Progenitor cell of endocrine pancreas (in vitro differentiated cells): ENCODE measurements at places on chromosomes 1 and 21. TPM values are rescaled to one million over a fixed set of nuclear protein-coding genes. Genes with fewer than 3 reads are reported as not detected.

The ARHGEF16 gene
- total RNA-seq, result 60.5 and 63.6 TPM in 2 replicates

The VWA5B1 gene
- total RNA-seq, result 0.19 and 0.24 TPM in 2 replicates

The ELAVL4 gene
- 3.6 and 4.4 TPM in 2 replicates for total RNA-seq

DNA sequence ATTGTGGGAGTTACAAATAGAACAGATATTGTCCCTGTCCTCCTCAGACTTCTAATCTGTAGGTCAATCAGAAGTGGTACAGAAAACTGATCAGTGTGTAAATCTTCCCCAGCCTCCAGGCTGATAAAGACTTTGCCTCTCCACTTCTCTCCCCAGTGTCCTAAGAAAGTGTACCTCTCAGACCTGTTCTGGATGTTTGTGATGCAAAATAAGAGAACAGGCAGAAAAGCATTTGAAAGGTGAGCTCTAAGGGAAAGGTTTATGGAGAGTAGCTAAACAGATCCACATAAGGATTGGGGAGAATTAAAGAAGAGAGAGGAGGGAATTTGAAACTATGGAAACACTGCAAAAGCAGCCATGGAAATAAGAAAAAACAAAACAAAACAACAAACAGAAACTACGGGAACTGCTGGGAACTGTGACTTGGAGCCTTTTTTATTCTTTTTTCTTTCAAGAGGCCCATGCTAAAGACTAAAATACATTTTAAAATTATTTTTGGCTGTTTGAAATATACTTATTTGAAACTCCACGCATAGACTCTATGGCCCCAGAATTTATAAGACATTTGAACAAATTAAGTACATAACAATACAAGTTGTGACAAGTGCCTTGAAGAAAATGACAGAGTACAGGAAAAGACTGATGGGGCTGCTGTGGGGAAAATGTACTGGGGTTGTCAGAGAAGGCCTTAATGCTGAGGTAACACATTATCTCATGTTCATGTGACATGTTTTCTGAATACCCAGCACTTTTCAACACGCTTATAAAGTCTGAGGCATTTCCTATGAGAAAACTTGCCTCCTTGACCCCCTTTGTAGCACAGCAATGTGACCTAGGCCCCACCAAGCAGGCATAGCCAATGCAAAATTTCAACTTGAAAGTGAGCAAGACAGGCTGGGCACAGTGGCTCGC lies 51.2 kb downstream of the TRAF5 start:
- H3K27ac ChIP-seq, result no peak overlapping the region
- H3K36me3 ChIP-seq, result no peaks in the 10 kb centered on the region
- H3K4me3 ChIP-seq, result no peak overlapping the region
- no peaks in the 10 kb centered on the region for H3K27me3 ChIP-seq
- no peak for DNase-seq

- peaks cover 24% of the 10 kb centered on the region for H3K36me3 ChIP-seq
- H3K4me3 ChIP-seq, result no peak overlapping the region
- H3K27ac ChIP-seq, result no peak overlapping the region
- peaks cover 14% of the 10 kb centered on the region for H3K4me1 ChIP-seq
These were observed 26.4 kb downstream of the FNBP1L start for GRCh38 chr1:93474321-93474720.

DNA sequence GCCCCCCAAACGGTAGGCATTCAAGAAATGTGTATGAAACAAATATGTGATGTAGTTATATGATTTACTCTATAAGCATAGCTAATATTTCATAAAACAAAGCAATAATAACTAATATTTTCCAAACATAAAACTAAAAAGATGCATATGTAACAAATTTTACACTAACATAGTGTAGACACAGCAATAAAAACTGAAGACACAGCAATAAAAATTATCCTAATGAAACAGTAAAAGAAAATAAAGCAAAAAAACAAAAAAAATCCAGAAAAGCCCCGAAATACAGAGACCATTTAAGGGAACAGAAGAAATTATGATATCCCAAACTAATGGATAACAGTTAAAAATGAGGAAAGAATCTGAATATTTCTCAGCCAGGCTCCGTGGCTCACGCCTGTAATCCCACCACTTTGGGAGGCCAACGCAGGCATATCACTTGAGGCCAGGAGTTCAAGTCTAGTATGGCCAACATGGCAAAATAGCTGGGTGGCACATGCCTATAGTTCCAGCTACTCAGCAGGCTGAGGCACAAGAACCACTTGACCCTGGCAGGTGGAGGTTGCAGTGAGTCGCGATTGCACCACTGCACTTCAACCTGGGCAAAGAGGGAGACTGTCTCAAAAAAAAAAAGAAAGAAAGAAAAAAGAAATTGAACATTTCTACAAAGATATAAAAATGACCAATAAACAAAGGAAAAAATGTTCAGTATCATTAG lies 38.2 kb upstream of the PSMG1 start:
- H3K4me1 ChIP-seq, result peaks cover 20% of the 10 kb centered on the region
- no peak overlapping the region for H3K4me3 ChIP-seq
- DNase-seq, result no peak
- H3K27me3 ChIP-seq, result no peaks in the 10 kb centered on the region

DNA sequence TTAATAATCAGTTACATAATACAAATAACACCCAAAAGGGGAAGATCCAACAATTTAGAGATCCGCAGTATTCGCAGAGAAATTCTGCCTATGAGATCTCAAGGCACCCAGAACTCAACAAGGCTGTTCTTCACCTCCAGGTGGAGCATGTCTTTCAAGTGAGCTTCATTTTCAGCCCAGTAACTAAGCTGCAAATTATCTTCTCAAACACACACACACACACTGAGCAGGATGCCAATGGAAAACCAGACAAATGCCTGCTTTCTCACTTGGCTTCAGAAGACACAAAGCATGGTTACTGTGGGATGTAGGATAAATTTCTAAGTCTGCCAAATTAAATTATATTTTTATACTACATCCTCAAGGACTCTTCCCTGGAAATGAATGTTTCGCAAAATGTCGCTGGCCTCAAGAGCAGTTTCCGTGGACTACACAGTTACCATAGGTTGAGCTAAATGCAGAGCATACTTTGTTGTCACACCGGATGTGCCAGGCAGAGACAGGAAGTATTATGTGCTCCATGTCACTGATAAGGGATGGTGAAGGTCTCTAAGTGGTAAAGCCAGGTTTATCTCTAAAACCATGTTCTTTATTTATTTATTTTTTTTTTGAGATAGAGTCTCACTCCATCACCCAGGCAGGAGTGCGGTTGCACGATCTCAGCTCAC lies 30.3 kb downstream of the UBR4 start:
- no peaks in the 10 kb centered on the region for H3K4me1 ChIP-seq
- no peak for DNase-seq
- peaks cover 32% of the 10 kb centered on the region for H3K36me3 ChIP-seq

DNA sequence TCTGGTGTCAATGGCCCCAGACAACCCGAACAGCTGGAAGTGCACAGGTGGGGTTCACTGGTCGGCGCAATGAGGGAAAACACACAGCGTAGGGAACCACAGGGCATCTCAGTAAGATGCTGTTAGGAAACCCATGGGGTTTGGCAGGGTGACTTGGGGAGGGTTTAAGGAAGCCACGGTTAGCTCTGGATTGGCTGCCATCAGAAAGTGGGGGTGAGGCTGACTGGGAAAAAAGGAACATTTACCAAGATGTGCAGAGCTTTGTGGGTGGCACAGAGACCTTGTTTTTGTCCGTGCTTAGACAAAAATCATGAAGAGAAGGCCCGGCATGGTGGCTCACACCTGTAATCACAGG lies 11.0 kb downstream of the ALDH4A1 start:
- H3K36me3 ChIP-seq, result no peaks in the 10 kb centered on the region
- H3K27ac ChIP-seq, result no peak overlapping the region
- no peak overlapping the region for H3K4me3 ChIP-seq
- DNase-seq, result no peak

- no peak overlapping the region for H3K4me3 ChIP-seq
- no peaks in the 10 kb centered on the region for H3K36me3 ChIP-seq
- H3K27ac ChIP-seq, result no peak overlapping the region
- H3K27me3 ChIP-seq, result peaks cover 67% of the 10 kb centered on the region
- peaks cover 2% of the 10 kb centered on the region for H3K4me1 ChIP-seq
These were observed 16.0 kb upstream of the ARHGEF10L start for GRCh38 chr1:17523321-17524041.

- H3K36me3 ChIP-seq, result peaks cover 16% of the 10 kb centered on the region
- H3K27ac ChIP-seq, result no peak overlapping the region
- peaks cover 36% of the 10 kb centered on the region for H3K4me1 ChIP-seq
- no peaks in the 10 kb centered on the region for H3K27me3 ChIP-seq
- no peak overlapping the region for H3K4me3 ChIP-seq
These were observed 22.1 kb downstream of the HSPG2 start for GRCh38 chr1:21914880-21915640.

DNA sequence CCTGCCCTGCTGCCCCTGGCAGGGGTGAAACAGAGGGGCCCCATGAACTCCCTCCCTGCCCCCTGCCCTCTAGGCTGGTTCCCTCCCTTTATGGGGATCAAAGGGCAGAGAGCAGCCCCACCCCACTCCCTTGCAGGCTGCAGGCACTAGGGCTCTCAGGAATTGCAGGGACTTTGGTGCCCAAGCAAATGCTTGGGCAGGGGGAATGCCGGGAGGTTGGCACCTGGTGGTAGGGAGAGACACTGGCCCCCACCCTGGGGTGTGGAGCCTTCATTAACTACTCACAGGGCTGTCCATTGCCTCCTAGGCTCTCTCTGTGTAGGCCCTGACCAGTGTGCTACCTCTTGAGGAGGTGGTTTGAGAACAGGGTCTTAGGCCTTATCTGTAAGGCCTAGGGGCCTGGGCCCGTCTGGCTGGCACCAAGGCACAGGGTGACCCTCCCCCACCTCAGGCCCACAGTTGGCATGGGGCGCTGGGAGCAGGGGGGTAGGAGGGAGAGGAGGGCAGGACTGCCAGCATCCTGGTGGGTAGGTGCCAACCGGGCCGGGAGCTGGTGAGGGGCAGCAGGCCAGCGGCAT lies 4.7 kb downstream of the ZBTB7B start:
- peaks cover 13% of the 10 kb centered on the region for H3K4me1 ChIP-seq
- no peak overlapping the region for H3K4me3 ChIP-seq
- H3K36me3 ChIP-seq, result no peaks in the 10 kb centered on the region
- no peaks in the 10 kb centered on the region for H3K27me3 ChIP-seq

- no peak for DNase-seq
- peaks cover 47% of the 10 kb centered on the region for H3K27me3 ChIP-seq
- H3K4me3 ChIP-seq, result no peak overlapping the region
- no peaks in the 10 kb centered on the region for H3K36me3 ChIP-seq
These were observed 9.8 kb downstream of the SAMD11 start for GRCh38 chr1:933603-933940.

- peaks cover 31% of the 10 kb centered on the region for H3K4me1 ChIP-seq
- H3K4me3 ChIP-seq, result no peak overlapping the region
These were observed 89.2 kb downstream of the PLXNA2 start for GRCh38 chr1:208154679-208155642.

- peaks cover 13% of the 10 kb centered on the region for H3K4me1 ChIP-seq
- peak overlapping the region; percentile 27 for H3K4me3 ChIP-seq
- DNase-seq, result no peak
These were observed 468.1 kb downstream of the RPS6KC1 start for GRCh38 chr1:213519098-213519497.

DNA sequence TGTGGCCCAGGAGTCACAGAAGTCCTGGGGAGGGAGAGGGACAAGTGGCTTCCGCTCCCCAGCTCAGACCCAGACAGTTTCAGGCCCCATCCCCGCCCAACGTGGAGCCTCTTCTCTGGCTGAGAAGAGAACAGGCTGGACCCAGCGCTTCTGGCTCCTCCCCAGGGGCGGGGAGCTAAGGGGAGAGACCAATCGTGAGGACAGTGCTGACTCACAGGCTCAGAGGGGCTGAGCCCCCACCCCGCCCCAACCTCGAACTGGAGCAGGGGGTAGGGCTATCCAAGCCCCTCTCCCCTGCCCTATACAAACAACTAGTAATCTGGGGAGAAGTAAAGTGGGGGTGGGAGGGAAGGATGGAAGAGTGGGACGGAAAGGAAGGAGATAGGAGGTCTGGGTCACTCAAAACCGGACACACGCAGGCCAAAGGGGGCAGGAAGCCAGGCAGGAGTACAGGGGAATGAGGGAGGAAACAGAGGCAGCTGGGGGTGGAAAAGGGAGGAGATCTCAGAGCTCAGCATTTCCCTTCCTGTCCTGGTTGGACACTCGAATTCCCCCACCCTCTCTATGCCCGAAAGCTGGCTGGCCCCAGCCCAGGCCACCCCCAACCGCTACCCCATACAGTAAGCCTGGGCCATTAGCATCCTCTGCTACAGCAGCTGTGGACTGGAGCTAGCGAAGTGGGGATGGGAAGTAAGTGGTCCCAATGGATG lies at the start of gene SHC1:
SHC1 (minus strand) TSS at position 117 of the 710 bp plus-strand sequence. CDS start 221 bp downstream, outside the sequence.
- H3K27ac ChIP-seq, result peak within 1 kb of the TSS; percentile 98
- H3K27me3 ChIP-seq, result no peaks in the 10 kb centered on the region
- H3K4me1 ChIP-seq, result peaks cover 26% of the 10 kb centered on the region
- H3K4me3 ChIP-seq, result peak within 1 kb of the TSS; percentile 74
- DNase-seq, result peak; percentile 57
- peaks cover 2% of the 10 kb centered on the region for H3K36me3 ChIP-seq

DNA sequence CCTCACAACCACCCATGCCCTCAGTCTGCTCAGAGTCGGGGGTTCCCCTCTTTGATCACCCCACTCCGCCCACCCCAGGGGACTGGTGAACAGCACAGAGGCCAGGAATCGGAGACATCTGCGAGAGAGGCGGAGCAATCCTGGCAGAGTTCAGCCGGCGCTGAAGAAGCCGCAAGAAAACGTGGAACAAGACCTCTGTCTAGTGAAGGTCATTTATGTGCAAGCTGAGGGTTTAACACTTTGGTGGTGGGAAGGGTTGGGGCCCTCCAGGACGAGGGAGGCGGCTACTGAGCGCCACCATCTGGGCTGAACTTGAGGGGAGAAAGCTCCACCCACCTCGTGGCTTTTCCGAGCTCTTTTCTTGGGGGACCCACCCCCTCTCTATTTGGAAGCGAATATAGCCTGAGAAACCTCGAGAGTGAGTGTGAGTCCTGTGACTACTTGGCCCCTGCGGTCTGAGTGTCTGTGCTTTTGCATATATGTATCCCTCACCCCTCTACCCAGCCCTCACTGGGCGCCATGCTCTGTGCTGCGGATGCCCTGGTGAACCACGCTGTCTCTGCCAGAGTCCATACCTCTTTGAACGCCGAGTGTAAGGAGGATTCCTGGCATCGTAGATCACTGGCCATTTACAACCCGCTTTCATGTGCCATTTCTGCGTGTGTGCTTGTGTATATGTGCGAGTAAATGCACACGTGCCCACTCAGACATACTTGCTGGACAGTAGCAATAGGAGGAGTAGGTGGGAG lies 1.2 kb upstream of the EPHA10 start:
- peaks cover 96% of the 10 kb centered on the region for H3K27me3 ChIP-seq
- no peak overlapping the region for H3K27ac ChIP-seq
- H3K4me1 ChIP-seq, result no peaks in the 10 kb centered on the region
- DNase-seq, result no peak
- H3K36me3 ChIP-seq, result no peaks in the 10 kb centered on the region

GRCh38 chr21:38352536-38353219 lies 95.9 kb downstream of the KCNJ15 start:
- H3K36me3 ChIP-seq, result no peaks in the 10 kb centered on the region
- DNase-seq, result peak; percentile 47
- no peak overlapping the region for H3K4me3 ChIP-seq
- peaks cover 7% of the 10 kb centered on the region for H3K4me1 ChIP-seq
- no peak overlapping the region for H3K27ac ChIP-seq
